ENCODE measurements at places on chromosomes 2 and 18.
A peak's percentile ranks its signal among the peaks of the same experiment; 100 is the strongest.

- no peak for DNase-seq
Measured at GRCh38 chr2:226793646-226794045, 6.0 kb downstream of the IRS1 start.

DNA sequence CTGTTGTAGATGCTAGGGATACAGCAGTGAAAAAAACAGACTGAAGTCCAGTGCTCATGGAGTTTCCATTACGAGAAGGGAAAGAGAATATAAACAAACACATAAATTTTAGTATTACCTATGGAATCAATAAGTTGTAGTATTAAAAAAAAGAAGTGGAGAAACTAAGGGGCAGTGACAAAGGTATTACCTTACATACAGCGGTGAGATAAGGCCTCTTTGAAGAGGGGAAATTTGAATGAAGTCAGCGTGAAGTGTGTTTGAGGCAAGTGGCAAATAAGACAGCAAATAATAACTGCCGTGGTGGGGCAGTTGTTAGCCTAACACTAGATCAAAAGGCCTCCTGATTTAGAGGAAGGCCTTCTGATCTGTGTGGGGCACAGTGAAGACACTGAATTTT is 57.9 kb downstream of the TLK1 start:
- no peak for DNase-seq

- DNase-seq, result no peak
Measured at GRCh38 chr2:55408098-55408882, 11.4 kb downstream of the CCDC88A start.

DNA sequence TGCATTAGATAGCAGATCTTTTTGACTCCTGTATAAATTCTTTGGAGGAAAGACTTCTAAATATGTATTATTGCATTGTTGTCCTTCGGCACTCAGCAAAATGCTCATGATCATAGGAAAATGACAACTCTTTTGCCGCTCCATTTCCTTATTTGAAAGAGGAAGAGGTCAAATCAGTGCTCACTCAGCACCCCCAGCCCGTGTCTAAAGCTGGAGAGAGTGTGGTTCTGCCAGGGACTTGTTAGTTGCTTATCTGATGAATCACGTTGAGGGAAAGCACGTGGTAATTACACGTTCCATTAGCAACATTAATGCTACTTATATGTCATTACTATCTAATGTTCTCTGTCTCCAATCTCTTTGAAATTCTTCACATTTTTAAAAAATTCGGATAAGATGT is 46.0 kb upstream of the MBP start:
- no peak for DNase-seq

GRCh38 chr2:233118648-233119000 is 58.5 kb downstream of the INPP5D start:
- DNase-seq, result no peak

DNA sequence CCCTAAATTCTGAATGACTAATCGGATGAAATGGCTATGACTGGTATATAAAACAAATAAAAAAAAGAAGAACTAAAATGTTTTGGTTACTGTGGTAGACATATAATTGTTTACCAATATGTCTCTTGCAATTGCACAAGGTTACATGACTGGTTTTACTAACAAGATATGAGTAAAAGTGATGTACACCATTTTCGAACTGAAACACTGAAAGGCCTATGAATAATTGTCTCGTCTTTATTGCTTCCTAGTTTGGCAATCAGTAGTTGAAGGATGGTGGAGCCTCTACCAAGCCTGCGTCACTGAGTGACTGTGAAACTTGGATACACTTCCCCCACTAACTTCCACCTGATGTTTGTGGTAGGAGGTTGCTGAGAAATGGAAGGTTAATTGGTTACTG is 16.5 kb downstream of the CDH19 start:
- DNase-seq, result no peak

DNA sequence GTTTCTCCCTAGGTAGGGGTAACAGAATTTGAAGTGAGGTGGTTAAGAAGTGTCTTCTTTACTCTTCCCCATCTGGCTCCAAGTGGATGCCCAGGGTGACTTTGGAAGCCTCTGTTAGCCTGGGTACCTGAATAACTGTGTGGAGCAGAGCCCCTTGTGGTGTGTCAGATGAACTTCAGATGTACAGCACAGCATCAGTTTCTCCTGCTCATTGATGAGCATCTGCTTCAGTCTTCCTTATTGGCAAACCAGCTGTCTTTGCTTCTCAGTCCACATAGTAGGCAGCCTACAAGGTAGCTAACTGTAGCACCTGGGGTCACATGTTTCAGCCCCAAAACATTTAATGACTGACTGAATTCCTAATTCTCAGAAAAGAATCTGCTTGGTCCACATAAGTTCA is 56.2 kb upstream of the ATP8B1 start:
- no peak for DNase-seq

DNA sequence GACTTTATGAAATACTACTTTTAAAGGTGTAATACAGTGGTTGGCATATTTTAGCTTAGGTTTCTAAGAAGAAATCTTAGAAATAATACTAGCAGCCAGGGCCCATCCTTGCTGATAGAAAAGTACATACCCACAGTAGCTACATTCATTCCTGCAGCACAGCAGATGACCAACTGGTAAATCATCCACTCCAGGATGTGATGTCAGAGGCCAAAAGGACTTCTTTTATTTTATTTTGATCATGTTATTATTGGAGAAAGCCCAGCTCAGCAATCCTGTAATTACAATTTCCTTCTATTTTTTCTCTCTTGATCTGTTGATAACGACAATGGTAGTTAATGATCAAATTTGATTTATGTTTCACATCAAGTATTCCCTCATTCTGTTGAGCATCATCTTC is 18.0 kb upstream of the TTN start:
- DNase-seq, result no peak

DNA sequence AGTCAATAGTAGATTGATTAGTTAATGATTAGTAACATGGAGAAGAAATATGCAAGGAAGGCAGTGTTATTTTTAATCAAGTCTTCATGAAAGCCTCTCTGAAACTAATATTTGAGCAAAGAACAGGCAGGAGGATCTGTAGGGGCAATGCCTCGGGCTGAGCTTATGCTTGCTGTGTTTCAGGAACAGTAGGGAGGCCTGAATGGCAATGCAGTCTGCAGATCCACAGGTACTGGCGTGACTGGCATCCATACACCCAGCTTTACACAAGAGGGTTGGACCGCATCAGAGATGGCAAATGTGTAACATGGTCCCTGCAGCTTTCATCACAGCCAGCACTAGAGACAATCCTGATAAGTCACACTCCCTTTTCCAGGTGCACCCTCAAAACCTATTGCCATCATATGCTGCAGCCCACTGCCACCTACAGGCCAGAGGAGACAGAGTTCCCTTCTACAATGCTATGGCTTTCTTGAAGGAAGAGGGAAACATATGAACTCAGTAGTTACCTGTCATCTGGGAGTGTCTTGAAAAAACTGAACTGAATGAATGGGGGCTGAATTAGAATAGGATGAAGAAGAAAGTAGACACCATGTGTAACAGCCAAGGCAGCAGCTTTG is 582.4 kb upstream of the RAB6C start:
- DNase-seq, result no peak

DNA sequence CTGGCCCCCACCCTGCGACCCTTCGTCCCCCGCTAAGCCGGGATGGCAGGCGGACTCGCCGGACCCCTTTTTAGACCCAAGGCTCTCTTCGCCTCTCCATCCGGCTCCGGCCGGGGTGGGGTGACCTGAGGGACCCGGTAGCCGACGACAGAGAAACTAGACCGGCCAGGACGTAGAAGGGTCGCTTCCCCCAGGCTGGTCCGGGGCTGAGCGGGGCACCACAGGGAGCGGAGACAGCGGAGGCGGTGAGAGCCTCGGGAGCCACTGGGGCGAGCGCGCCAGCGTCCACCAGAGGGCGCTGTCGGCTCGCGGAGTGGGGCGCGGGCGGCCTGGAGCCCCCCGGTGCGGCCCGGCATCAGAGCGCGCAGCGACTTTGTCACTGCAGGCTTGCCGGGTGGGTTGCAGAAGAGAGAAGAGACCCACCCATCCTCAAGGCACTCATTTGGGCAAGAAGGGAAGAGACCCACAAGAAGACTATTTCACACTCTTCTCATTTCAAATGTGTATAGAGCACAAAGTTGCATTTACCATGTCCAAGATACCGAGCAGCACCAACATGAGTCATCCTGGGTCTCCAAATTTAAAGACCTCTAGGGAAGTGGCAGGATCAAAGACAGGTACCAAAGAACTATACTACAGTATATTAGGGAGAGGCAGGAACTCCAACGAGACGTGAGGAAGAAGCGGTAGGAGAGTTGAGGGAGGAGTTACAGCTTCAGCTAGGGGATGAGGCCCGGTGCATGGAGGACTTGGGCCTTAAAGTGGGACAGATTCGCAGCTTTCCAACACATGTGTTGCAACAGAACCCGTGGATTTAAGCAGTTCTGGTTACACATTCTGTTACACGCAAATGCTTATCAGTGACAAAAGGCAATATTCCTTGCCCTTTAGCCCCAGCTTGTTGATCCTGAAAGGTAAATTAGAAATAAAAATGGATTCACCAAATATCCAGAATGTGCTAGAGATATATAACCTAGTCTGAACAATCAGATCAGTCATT is 7.6 kb upstream of the PRKCE start:
- no peak for DNase-seq

DNA sequence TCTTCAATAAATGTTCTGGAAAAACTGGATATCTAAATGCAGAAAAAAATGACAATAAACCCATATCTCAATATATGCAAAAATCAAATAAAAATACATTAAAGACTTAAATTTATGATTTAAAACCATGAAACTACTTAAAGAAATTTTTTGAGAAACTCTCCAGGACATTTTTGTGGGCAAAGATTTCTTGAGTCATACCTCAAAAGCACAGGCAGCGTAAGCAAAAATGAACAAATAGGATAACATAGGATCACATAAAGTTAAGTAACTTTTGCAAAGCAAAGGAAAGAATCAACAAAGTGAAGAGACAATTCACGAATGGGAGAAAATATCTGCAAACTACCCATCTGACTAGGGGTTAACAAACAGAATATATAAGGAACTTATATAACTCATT is 1545.5 kb downstream of the SUCLG1 start:
- no peak for DNase-seq

DNA sequence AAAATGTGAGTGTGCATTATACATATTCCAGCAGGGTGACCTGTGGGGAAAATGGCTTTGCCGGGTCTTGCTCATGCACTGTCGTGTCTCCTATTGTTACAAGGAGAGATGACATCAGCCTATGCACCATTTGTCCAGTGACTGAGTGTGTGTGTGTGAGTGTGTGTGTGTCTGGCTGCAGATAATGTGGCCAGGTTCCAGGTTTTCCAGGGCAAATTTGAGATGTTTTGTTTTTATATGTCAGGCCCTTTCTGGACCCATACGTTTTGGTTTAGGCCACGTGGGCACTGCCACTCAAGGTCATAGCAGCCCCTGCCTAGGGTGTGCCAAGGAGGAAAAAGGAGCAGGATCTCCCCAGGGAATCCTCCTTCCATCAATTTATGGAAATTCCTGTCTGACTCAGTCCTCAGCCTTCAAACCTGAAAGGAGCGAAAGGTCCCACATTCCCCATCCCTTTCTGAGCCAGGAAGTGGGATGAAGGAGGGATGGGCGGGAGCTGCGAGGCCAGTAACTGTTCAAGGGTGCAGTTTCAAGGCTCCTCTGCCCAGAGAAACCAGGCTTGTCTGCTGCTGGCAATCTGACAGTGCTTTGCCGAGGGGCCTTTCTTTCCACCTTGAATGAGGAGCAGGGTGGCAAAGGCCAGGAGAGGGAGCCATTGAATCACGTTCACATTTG is 93.0 kb upstream of the SMAD2 start:
- DNase-seq, result peak; percentile 55

DNA sequence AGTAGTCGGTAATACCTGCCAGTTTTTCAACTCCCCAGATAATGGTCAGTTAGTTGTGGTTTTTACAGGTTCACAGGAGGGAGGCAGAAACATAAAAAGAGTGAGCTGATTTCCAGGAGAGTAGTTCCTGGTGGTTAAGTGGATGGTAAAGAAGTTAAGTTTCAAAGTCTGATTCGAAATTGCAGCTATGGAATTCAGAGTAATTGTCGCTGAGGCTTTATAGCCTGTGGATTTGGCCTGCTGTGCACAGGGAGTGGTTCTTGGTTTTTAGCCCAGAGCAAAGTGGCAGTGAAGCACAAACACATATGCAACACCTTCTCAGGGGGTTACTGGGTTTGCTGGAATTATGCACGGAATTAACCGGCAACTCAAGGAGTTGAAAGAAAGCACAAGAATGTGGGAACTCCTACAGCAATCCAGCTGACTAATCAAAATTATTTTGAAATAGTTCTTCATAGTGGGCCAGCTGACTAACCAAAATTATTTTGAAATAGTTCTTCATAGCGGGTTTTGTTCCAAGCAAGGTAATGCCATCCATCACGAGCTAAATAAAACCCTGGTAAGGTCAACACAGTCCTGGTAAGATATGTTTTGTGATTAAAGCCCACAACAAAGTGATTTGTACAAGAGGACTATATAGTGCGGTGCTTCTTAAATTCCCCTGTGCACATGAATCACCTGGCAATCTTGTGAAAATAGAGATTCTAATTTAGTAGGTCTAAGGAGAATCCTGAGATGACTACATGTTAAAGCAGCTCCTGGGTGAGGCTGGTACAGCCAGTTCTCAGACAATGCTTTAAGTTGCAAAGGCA is 94.4 kb downstream of the SGPP2 start:
- no peak for DNase-seq

- peak; percentile 79 for DNase-seq
Measured at GRCh38 chr2:45992021-45992740, 305.0 kb upstream of the EPAS1 start.

DNA sequence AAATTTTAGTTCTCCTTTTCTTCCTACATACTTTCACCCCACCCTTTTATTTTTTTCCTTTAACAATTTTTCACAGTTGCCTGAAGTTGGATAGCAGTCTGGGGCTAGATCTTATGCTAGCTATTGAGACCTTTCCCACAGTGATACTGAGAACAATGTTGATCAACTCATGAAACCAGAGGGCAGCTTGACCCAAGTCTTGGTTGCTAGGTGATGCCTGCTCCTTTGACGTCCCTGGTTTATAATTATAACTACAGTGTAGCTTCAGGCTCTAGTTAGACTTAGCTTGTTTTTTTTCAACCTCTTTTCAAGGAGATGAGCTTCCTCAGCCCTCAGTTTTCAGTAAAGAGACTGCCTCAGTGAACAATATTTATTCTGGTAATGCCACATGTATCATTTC is 648.5 kb downstream of the IRS1 start:
- no peak for DNase-seq

DNA sequence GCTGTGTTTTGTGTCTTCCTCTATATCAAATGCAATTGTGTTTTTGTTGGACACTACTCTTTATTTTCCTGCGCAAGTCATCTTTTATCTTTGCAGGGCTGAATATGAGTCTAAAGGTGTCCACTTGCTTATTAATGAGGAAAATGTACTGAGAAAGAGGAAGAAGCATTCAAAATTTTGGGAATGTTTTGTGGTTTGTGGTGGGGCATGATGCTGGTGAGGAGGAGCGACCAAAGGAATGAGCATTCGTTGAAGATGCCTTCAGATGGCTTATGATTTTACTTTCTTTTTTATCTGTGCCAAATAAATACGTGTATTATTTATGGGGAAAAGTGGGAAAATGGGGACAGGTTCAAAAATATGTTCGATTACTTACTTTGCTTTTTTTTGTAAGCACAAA is 63.9 kb upstream of the SMIM21 start:
- no peak for DNase-seq

All from NCI-H446 treated with DMSO at 0.1 percent for 48 hours (cell line).